ENCODE measurements at places on chromosomes 5 and 9.

GRCh38 chr5:84303315-84303714 lies 81.4 kb downstream of the EDIL3 start:
- DNase-seq: no peak

DNA sequence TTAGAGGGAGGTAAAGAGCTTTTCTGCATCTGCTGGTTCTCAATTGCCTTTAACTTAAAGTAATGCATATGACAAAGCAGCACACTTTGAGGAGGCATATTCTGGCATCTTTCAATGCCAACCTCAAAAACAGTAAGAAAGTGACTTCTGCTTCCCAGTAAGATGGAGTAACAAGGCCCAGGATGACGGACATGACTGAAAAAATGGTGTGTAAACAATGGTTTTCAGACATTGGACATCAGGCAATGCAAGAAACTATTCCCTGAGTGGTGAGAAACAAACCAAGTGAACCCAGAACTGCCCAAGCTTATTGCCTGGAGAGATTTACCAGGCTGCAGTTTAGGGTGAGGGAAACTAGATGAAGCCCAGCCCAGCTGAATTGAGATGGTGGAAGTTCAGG lies 39.8 kb upstream of the TTC39B start:
- no peak for DNase-seq

DNA sequence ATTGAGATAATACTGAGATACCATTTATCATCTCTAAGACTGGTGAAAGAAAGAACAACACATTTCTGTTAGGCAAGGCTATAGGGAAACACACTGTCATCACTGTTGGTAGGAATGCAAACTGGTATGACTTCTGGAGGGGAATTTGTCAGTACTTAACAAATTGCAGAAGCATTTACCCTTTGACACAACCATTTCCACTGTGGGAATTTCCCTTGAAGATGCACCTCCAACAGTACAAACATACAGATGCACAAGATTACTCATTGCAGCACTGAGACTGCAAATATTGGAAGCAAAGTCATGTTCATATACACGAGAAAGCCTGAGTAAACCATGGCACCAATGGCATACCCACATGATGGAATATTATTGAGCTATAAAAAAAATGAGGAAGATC lies 17.6 kb downstream of the GM2A start:
- DNase-seq: no peak

- no peak for DNase-seq
These were observed 270.7 kb downstream of the TMEM167A start for GRCh38 chr5:82806513-82806912.

- no peak for DNase-seq
These were observed 3.0 kb downstream of the PSMB7 start for GRCh38 chr9:124412228-124412575.

DNA sequence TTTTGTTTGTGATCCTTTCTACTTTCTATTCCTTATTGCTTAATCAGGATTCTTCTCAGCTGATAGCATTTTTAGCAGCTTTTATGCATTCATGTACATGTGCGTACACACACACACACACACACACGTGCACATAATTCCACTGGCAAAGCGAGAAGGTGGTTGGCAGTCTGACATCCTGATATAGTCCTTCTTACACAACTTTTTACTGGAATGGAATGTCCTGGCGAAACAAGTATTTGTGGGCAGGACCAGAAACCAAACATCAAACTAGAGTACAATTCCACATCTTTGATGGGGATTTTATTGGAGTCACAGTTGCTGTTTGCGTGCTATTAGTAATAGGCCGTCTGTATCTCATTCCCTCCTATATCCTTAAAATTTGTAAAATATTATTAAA lies 356.5 kb downstream of the CCDC171 start:
- no peak for DNase-seq

DNA sequence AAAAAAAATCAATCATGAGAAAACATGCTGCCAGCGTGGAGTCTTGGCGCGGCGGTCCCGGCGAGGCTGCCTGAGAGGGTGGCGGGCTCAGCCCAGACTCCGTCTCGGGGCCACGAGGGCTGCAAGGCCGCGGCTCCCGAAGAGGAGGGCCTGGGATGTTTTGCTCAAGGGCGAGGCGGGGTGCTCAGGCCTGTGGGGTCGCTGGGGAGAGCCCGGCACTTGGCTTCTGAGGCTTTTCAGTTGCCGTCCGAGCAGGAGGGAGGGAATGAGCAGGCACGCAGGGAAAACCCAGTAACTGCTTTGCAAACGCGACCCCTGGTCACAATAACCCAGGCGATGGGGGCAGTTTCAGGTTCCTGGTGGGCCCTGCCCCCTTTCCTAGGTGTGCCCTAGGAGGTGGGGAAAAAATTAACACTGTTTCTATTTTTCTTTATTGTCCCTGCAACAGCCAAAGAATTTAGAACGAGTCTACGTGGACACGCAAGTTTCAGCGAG lies 3.2 kb upstream of the IRX2 start:
- no peak for DNase-seq

- DNase-seq: no peak
These were observed 18.7 kb downstream of the KCNIP1 start for GRCh38 chr5:170522211-170523141.

DNA sequence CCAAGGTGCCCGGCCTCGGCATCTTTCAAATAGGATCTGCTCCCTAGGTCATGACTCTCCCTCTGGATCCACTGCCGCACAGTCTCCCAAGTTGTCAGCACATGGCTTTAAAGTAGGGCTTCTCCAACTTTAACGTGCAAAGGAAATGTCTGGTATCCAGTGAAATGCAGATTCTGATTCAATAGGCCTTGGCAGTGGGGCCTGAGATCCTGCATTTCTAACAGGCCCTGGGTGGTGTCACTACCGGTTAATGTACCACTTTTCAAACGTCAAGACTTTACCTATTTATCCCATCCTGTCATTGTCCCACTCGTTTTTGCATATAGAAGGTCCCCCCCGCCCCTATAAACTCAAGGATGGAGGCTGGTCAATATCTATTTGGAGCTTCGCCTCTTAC lies 137.6 kb upstream of the ZNF618 start:
- DNase-seq: no peak

GRCh38 chr9:93139365-93140182 lies 5.5 kb upstream of the NINJ1 start:
- DNase-seq: no peak

- DNase-seq: no peak
These were observed 1029.6 kb downstream of the CDH12 start for GRCh38 chr5:21823588-21823987.

DNA sequence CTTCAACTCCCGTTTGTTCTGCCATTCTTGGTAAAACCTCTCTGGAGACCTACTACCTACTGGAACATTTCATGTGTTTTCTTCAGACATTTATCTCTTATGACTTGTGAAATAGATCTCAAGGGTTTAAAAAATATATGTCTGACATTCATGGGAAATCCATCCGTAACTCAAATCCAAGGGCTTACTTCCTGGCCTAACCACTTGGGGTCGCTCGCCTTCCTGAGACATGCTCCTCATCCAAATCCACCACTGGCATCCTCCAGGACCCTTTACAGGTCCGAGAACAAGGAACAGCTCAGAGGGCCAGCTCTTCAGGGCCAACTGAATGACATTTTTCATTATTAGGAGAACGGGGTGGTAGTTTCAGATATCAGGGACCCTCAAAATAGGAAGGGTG lies 235.1 kb upstream of the TUT7 start:
- no peak for DNase-seq

GRCh38 chr9:135077497-135078200 lies 9.8 kb upstream of the OLFM1 start:
- DNase-seq: no peak

GRCh38 chr5:107551088-107551487 lies 119.6 kb downstream of the EFNA5 start:
- DNase-seq: no peak

- no peak for DNase-seq
These were observed 285.1 kb downstream of the TMEM167A start for GRCh38 chr5:82792096-82792495.

GRCh38 chr9:73135394-73135793 lies 16.3 kb upstream of the ANXA1 start:
- DNase-seq: no peak

- no peak for DNase-seq
These were observed 157.8 kb downstream of the ARHGEF28 start for GRCh38 chr5:73783828-73784227.

GRCh38 chr5:155015239-155015638 lies 1.7 kb downstream of the KIF4B start:
- DNase-seq: no peak

GRCh38 chr5:50853151-50853550 lies 186.7 kb downstream of the PARP8 start:
- no peak for DNase-seq

- no peak for DNase-seq
These were observed 4.2 kb upstream of the ZNF346 start for GRCh38 chr5:177018341-177018740.

DNA sequence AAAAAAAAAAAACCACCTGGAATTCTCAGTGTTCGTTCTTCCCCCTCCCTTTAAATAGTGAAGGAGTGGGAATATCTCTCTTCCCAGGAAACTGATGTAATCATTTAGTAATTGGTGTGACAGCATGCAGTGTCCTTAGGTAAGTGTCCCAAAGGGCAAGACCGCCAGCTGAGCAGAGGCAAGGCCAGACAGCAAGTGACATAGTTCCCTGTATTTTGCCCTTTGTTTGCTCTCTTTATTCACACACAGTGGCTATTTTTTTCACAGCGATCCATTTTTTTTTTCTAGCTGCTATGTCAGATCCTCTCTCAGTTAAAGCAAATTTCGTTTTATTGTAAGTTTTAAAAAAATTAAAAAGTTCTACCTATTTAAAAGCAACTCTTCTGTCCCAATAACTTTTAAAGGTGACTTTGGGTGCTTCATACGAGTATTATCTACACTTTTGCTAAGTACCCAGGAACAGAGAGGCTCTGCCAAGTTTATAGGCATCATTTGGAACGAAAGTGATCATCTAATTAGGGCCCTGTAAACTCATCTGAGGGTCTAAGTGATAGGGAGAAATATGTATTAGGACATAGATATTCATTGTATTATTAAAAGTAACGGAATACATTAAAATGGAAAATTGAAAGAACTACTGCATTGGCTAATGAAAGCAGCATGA lies 98.2 kb upstream of the ALDH1A1 start:
- no peak for DNase-seq

GRCh38 chr5:80275347-80275746 lies 19.5 kb upstream of the SERINC5 start:
- no peak for DNase-seq

DNA sequence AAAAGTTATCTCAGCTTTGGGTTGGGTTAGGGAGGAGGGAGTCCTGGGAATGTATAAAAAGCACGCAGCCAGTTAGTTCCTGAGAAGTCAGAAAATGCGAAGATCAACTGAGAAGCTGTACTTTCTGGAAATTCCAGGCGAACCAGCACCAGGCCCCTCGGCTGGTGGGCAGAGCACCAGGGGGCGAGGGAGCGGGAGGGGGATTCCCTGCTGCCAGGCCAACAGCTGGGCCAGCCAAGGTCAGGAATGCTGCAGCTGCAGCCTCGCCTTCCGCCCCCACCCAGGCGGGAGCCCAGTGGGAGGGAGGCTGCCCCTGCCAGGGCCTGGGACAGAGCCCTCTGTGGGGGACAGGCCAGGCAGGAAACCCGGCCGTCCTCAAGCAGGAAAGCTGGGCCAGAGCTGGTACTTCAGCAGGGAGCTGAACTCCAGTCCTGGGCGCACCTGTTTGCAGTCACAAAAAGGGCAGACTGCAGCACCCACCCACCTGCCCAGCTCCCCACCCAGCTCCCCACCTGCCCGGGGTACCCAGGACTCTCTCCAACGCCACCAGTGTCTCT lies 35.5 kb downstream of the VAV2 start:
- no peak for DNase-seq

GRCh38 chr9:124934290-124934689 lies 6.6 kb downstream of the GOLGA1 start:
- DNase-seq: no peak

- DNase-seq: no peak
These were observed 748.3 kb downstream of the MAT2B start for GRCh38 chr5:164253764-164254163.

GRCh38 chr5:34526682-34527305 lies 129.3 kb upstream of the RAI14 start:
- DNase-seq: no peak

- DNase-seq: no peak
These were observed 50.3 kb upstream of the ZFR start for GRCh38 chr5:32494827-32495226.

GRCh38 chr9:131524665-131525315 lies 6.3 kb downstream of the UCK1 start:
- DNase-seq: no peak

DNA sequence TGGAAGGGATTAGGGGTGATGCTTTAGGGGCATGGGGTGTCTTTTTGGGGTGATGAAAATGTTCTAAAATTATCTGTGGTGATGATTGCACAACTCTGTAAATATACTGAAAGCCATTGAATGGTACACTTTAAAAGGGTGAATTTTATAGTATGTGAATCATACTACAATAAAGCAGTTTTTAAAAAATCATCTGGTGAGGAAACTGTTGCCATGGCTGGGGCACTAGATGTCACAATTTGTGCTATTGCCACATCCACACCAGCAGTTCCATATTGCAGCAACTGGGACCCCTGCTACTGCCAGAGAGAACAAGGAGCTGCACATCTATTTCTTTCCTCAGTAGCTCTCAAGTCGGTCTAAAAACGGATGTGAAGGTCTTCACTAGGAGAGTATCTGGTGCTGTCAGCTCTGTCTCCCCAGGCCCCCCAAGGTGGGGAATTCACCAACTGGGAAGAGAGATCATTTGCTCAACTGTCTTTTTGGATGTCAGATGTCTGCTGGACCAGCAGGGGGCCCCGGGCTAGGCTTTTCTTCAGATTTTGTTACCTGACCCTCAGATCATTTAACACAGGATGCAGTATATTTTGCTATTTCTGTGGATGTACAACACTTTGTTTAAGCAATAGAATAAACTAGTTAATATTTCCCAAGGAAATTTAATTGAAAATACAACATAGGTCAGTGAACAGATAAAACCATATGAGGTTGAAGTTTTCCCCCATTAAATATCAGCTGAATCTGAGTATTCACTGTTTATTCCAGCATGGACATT lies 13.2 kb downstream of the CMYA5 start:
- peak; percentile 52 for DNase-seq

- DNase-seq: no peak
These were observed 129.5 kb downstream of the TTLL11 start for GRCh38 chr9:121963528-121963995.

DNA sequence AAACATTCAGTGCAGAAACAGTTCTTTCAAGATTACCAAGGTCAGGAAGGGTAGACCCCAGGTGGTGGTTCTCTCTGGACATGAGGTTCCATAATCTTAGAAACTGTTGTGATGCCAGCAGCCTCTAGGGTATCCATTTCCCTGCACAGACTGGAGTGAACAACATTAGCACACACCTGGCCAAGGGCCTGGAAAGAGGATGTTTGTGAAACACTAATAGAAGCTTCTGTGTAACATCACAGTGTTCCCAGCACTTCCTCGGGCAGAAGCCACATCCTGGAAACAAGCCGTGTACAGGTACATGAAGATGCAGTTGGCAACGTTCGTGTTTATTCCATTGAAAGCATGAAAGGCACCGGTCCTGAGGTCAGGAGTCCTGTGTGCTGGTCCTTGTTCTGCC lies 598.2 kb upstream of the KLF4 start:
- DNase-seq: no peak

DNA sequence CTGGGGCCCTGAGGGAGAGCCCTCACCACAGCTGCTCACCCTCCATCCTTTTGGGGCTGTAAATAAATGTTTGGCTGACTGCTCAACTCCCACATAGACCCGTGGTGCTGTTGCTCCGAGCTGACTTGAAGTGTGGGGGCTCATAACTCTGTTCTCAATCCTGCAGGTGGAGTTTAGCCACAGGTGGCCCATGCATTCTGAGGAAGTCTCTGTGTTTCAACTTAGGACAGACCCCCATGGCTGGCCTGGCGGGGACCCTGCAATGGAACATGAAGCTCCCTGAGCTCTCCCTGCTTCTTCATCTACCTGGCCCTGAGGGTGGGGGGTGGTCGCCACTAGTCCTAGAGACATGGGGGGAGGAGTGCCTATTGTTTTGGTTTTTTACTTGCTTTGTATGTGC lies 19.7 kb downstream of the NDUFS6 start:
- no peak for DNase-seq
